ENCODE measurements at places on chromosomes 4 and X.

DNA sequence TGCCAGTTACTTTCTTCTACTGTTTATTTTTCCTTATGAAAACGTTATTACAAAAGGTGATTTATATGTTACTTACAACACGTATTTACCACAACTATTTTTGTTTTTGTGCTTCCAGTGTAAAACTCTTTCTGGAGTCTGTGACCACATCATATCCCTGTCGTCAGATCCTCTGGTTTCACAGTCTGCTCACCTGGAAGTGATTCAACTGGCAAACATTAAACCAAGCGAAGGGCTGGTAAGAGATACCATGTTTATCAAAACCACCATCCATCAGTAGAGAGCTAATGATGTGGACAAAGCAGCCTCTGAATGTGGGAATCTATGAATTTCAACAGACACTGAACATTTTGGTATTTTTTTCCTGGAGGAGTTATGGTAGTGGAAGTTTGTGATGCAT is 116.1 kb downstream of the CNKSR2 start:
- DNase-seq: no peak

- DNase-seq: no peak
These were observed 31.1 kb upstream of the SPANXB1 start for GRCh38 chrX:140971099-140971795.

- DNase-seq: no peak
These were observed 329.4 kb upstream of the PCDH18 start for GRCh38 chr4:137861682-137862081.

GRCh38 chrX:32788936-32789335 is 422.4 kb downstream of the DMD start:
- no peak for DNase-seq

GRCh38 chrX:47873123-47873522 is 36.4 kb downstream of the ZNF81 start:
- DNase-seq: no peak

DNA sequence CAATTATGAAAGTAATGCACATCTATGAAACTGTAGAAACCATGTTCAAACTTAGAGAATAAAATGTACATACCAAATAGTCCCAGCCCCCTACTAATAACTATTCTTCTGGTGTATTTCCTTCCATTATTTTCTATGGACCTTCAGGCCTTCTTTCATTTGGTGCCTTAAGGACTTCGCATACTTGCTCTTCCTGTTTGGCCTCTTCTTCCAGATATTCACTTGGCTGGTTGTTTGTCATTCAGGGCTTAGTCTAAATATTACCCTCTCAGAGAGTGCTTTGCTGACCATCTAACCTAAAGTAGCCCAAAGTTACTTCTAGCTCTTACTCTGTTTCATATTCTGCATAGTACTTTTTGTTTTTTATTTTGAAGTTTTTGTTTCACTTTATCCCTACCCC is 70.3 kb upstream of the ARMCX2 start:
- DNase-seq: no peak

GRCh38 chrX:49184294-49185281 is 1.6 kb downstream of the PRICKLE3 start:
- no peak for DNase-seq

- no peak for DNase-seq
These were observed 672.9 kb downstream of the SH3BGRL start for GRCh38 chrX:81874807-81875206.

- no peak for DNase-seq
These were observed 120.0 kb downstream of the SPRY1 start for GRCh38 chr4:123516576-123516975.

GRCh38 chr4:3480528-3481112 is 17.5 kb downstream of the DOK7 start:
- DNase-seq: peak; percentile 36

GRCh38 chr4:87270144-87270543 is 49.7 kb upstream of the KLHL8 start:
- no peak for DNase-seq

DNA sequence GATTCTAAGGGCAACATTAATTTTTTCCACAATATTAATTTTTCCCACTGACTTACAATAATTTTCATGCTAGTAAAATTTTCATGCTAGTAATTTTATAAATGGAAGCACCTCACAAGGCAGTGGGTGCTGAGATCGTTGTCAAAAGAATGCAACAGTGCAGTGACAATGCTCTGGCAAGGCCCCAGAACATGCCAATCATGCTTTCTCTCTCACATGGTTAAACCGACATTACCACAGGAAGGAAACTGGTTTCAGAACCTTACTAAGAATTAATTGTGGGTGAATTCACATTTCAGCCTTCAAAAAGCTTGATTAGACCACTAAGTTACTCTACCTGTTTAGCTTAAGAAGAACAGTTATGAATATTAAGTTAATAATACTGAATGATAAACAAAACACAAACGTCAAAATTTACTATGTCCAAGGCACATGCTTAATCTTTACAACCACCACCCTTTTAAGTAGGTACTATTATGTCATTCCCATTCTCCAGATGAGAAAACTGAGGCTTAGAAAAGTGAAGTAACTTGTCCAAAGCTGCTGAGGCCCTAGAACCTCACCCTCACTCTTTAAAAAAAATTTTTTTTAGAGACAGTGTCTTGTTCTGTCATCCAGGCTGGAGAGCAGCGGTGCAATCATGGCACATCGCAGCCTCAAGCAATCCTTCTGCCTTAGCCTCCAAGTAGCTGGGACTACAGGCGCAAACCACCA is 10.0 kb upstream of the OPHN1 start:
- DNase-seq: no peak

- DNase-seq: no peak
These were observed 21.1 kb downstream of the PDE6B start for GRCh38 chr4:646460-646859.

DNA sequence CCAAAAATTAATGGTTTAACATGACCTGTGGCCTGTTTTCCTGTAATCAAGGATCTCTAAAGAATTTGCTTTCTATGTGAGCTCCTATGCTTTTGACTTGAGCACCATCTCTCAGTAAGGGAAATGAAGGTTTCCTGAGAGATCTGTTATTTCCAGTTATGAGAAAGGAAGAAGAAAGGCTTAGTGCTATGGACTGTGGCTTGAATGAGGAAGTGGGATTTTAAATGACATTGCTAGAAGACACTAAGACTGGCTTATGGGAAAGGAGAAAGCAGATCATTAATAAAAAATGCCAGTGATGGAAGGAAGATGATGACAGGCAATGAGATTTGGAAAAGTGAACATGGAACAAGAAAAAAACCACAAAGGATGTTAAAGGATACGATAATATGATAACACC is 285.4 kb downstream of the OPHN1 start:
- no peak for DNase-seq

GRCh38 chr4:146916479-146917076 is 29.1 kb downstream of the TTC29 start:
- no peak for DNase-seq

- DNase-seq: no peak
These were observed 81.1 kb upstream of the NEIL3 start for GRCh38 chr4:177228599-177228998.

DNA sequence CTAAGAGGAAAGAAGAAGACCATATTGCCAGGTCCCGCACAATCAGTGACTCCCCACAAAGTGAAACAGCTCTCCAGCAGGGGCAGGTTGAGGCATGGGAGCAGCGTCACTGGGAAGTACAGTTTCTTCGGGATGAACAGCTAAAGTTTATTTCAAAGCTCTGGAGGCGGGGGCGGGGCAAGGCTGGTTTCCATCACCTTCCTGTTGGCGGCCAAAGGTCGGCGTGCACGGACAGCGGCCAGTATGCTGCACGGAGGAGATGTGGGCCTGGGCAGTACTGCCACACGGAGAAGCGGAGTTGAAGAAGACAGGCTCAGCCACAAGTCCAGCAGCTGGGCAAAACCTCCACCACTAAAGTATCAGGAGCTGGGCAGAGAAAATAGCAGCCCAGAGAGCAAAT is 951 bp upstream of the ZNF518B start:
- no peak for DNase-seq

DNA sequence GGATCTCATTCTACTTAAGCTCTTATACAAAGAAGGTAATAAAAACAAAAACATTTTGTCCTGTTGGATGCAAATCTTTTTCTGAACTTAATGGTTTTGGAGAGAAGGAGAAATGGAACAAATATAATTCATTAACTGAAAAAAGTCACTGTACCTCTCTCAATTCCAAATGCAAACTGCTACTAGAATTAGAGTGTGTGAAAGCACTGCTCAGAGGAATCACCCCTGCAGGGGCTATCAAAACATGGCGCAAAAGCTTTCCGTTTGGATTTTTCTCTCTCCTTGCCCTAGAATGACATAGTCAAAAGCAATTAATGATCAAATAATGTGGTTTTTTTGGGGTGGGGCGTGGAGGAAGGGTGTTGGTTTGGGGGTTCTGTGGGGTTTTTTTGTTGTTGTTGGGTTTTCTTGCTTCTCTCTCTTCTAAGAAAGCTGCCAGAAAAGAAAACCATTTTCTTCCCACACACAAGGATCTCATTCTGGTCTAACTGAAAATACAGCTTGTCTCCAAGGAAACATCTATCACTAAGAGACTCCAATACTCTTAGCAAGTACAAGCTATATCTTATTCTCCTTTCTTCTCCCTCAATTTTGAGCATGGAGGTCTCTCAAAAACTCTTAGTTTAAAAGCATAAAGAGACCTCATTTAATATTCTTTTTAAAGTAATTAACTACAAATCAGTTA is 41.6 kb downstream of the USP46 start:
- no peak for DNase-seq

GRCh38 chrX:152926279-152926678 is 28.4 kb downstream of the ZNF185 start:
- no peak for DNase-seq

- DNase-seq: no peak
These were observed 206.3 kb downstream of the ARHGAP24 start for GRCh38 chr4:85681221-85681657.

- no peak for DNase-seq
These were observed 4.5 kb upstream of the HSD17B13 start for GRCh38 chr4:87327136-87327535.

DNA sequence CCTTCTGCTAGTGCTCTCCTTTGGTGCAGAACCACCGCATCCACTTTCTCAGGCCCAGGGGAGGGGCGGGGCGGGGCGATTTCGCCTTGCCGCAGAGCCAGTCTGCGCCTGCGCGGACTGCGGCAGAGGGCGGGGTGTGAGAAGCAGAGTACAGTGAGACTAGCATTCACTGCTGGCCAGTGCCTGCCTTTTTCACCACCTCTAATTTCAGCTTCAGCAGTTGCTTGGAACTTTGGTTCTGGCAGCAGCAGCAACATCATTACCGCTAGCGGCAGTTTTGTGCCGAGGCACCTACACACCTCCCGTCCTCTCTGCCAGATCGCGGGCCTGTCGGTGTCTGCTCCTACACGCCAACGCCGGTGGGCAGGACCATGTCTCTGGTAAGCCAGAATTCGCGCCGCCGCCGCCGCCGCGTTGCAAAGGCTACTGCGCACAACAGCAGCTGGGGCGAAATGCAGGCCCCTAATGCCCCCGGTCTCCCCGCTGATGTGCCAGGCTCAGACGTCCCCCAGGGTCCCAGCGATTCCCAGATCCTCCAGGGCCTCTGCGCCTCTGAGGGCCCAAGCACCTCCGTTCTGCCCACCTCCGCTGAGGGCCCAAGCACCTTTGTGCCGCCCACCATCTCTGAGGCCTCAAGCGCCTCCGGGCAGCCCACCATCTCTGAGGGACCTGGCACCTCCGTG is at the start of gene MAGEE1:
Gene MAGEE1, plus strand, starts transcription at position 151 of the 683 bp plus-strand sequence. Its CDS starts 221 bp downstream, at position 372.
- peak; percentile 64 for DNase-seq

DNA sequence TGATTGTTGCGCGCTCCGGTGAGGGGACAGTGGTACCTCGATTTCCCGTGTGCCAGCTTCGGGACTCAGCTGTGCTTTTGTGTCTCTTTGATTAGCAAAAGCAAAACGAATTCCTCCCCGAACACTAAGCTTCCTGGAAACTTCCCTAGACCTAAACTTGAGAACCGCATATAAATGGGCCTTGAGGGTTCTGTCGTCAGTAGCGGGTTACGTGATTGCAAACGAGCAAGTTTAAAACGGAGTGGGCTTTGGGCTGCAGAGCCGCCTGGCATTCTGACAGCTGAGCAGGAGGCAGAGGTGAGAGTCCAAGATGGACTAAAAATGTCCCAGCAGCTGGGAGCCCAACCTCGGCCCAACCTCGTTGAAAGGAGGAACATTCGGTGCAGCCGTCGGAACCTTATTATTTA is 1.2 kb upstream of the TAPT1 start:
- DNase-seq: no peak

DNA sequence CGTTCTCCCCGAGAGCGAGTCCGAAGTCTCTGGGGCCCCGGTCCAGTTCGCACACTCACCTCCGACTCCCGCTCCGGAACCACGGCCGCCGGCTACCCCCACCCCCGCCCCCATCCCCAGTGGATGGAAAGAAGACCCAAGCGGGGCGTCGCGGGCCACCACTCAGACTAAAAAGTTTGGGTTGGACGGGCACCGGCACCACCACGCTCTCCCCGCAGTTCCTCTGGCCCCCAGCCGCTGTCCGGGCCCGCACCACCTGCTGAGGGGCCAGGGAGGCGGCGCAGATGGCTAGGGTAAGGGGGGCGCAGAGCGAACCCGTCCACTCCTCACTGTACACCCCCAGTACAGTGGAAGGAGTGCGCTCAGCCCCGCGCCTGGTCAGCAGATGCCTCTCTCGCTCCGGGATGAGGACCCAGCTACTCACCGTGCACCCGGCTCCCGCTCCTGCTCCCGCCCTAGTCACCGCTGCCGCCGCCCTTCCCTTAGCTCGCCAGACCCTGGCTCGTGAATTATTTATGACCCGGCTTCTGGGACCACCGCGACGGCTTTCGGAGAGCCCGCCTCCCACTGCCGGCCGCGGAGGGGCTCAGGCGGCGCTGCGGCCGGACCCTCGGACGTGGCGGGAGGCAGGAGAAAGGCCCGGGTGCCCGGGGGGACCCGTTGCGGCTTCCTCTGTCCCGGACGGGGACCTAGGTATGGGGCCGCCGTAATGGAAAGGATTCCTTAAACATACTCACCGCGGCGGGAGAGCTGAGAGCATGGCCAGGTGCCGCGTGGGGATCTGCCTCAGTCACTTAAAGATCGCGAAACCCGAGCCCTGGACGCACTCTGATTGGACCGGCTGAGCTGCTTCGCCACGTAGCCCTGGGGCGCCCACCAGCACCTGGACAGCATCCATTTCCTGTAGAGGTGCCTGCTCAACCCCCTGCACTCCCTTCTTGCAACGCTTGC is at the start of gene PROM1:
Gene PROM1, minus strand, starts transcription at position 783 of the 951 bp plus-strand sequence. CDS start 8,117 bp downstream, outside the sequence.
- DNase-seq: no peak

DNA sequence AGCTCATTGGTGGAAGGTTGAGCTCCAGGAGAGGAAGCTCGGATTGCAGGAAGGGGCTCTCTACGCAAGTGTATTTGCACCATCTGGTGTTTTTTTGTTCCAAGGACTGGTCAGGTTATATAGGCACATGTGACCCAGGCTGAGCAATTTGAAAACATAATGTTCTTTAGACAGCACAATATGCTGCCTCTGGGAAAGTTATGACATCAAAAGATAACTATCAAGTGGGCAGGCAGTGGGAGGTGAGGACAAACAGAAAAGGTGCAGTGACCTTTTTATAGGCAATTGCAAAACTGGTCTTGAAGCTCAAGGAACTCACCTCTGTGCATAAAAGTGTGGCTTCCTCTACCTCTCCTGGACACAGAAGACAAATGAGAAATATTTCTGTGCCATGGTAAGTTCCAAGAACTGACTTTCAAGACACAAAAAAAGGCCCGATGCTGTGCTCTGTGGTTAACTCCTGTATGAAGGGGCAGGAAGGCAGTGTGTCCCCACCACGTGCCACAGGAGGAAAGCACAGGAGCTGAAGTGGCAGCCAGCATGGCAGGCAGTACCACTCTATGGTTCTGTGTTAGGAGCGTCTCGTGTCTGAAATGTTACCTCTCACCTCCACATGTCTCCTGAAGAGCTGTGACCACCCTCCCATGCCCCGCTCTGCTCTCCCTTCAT is 128.6 kb downstream of the SHROOM3 start:
- DNase-seq: no peak

- no peak for DNase-seq
These were observed 225.6 kb downstream of the ARHGAP10 start for GRCh38 chr4:147957446-147957845.
